Pancreas (tissue), 10 donors: ENCODE measurements at places on chromosomes 5 and 9. TPM values are rescaled to one million over a fixed set of nuclear protein-coding genes. Genes with fewer than 3 reads are reported as not detected.

GRCh38 chr9:131839281-131840084 is 99.6 kb upstream of the RAPGEF1 start:
- no peaks in the 10 kb centered on the region for H3K4me1 ChIP-seq
- H3K27ac ChIP-seq, result no peak overlapping the region
- no peak overlapping the region for H3K4me3 ChIP-seq
- DNase-seq, result no peak
- H3K27me3 ChIP-seq, result no peaks in the 10 kb centered on the region
- H3K36me3 ChIP-seq, result no peaks in the 10 kb centered on the region

- no peaks in the 10 kb centered on the region for H3K27me3 ChIP-seq
- DNase-seq, result no peak
- no peaks in the 10 kb centered on the region for H3K4me1 ChIP-seq
- H3K27ac ChIP-seq, result no peak overlapping the region
Measured at GRCh38 chr5:158058208-158059120, 199.5 kb upstream of the CLINT1 start.

DNA sequence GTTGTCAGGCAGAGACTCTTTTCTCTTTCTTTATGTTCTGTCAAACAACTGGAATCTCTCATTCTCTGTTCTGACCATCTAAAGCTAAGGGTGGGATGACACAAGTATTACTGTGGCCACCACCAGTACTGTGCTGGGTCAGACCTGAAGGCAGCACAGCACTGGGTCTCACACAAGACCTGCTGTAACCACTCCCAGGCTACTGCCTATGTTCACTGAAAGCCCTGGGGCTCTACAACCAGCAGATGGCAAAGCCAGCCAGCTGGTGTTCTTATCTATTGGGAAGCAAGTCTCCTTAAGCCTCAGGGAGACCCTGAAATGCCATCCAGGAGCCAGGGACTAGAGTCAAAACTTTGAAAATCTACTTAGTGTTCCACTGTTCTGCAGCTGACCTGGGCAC is 189.5 kb downstream of the SLCO4C1 start:
- H3K27me3 ChIP-seq, result no peaks in the 10 kb centered on the region
- H3K4me3 ChIP-seq, result no peak overlapping the region
- H3K27ac ChIP-seq, result no peak overlapping the region
- no peaks in the 10 kb centered on the region for H3K36me3 ChIP-seq
- H3K4me1 ChIP-seq, result no peaks in the 10 kb centered on the region

- no peak for DNase-seq
- no peaks in the 10 kb centered on the region for H3K36me3 ChIP-seq
- H3K27ac ChIP-seq, result peak overlapping the region; percentile 79
- H3K4me3 ChIP-seq, result peak overlapping the region; percentile 70
- peaks cover 8% of the 10 kb centered on the region for H3K4me1 ChIP-seq
Measured at GRCh38 chr9:137126786-137127185, 12.2 kb upstream of the GRIN1 start.

DNA sequence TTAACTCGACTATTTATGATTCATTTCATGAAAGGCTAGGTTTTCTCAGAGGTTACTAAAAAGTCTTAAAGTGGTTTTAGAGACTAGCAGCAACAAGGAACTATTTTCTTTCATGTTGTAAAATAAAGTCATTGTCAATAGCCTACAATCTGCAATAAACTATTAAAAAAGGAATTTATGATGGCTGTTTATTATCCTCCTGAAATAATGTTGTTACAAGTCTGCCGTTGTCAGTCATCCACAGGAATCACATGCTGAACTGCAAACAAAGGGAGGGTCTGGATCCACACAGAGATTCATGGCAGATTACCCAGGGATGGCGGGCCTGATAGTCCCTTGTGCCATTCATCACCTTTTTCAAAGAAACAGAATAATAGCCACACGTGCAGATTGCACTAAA is 49.2 kb downstream of the TMEM174 start:
- H3K4me1 ChIP-seq, result no peaks in the 10 kb centered on the region
- DNase-seq, result no peak
- H3K27me3 ChIP-seq, result peaks cover 4% of the 10 kb centered on the region

DNA sequence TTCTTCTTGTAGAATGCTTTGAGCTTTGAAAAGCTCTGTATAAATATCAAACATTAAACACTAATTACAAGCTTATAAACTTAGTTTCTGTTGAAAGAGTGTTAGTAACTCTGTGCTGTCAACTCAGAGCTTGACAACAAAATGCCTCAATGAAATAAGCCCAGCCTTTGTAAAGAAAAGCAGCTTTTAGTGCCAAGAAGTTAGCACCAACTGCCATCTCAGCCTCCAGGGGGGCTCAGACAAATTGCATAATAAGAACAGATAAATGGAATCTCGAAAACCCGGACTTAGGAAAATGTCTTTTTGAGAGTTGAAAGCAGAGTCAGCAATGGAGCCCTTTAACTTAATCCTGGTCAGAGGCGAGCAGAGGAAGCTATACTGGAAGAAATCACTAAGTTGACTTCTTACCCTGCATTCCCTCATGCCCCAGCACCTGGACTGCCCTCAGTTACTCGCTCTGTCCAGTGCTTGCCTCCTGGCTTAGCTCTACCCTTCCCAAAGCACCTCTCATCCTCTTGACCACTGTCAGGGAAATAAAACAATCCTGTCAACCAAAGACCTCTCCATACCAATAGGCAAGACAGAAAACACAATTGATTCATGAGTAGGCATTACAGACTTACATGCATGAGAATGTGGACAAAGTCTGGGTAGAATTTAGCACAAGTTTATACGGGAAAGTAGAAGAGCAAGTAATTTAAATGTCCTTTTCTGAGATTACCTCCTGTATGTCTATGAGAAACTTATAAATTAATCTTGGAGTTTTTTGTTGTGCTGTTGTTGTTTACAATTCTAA is 352.7 kb downstream of the ZNF608 start:
- H3K4me3 ChIP-seq, result no peak overlapping the region
- H3K27ac ChIP-seq, result no peak overlapping the region
- H3K27me3 ChIP-seq, result no peaks in the 10 kb centered on the region
- H3K4me1 ChIP-seq, result no peaks in the 10 kb centered on the region

CDH9 gene
- total RNA-seq, result not detected

IL5 gene
- total RNA-seq, result not detected

LCN9 gene
- not detected for total RNA-seq

AKNA gene
- 18.0 TPM for total RNA-seq
